HepG2 (cell line): ENCODE measurements at places on chromosomes 7 and 10. TPM values are rescaled to one million over a fixed set of nuclear protein-coding genes. Genes with fewer than 3 reads are reported as not detected.
A peak's percentile ranks its signal among the peaks of the same experiment; 100 is the strongest.

Gene ABCB1
- total RNA-seq: 25.9 and 42.8 TPM in 2 replicates

Gene TLX1
- total RNA-seq: 0.07 TPM in 2 replicates

Gene DENND2A
- total RNA-seq: not detected in 2 replicates

Gene SFRP4
- total RNA-seq: 1.2 and 1.8 TPM in 2 replicates

Gene FANK1
- total RNA-seq: not detected in 2 replicates

Gene LFNG
- 0.44 TPM in 1 of 2 replicates, not detected in the other for total RNA-seq

Gene PSMC2
- 181 and 288 TPM in 2 replicates for total RNA-seq

Gene EPC1
- total RNA-seq: 23.6 and 28.7 TPM in 2 replicates

Gene FBXL13
- total RNA-seq: 0.22 and 0.77 TPM in 2 replicates

Gene SEMA3E
- total RNA-seq: not detected in 2 replicates

Gene CYP26C1
- 0.02 TPM in 1 of 2 replicates, not detected in the other for total RNA-seq

Gene CDK14
- 0.66 and 0.71 TPM in 2 replicates for total RNA-seq

GRCh38 chr7:96327429-96327828 lies 5.5 kb upstream of the SLC25A13 start:
- DNase-seq: peak; percentile 74

DNA sequence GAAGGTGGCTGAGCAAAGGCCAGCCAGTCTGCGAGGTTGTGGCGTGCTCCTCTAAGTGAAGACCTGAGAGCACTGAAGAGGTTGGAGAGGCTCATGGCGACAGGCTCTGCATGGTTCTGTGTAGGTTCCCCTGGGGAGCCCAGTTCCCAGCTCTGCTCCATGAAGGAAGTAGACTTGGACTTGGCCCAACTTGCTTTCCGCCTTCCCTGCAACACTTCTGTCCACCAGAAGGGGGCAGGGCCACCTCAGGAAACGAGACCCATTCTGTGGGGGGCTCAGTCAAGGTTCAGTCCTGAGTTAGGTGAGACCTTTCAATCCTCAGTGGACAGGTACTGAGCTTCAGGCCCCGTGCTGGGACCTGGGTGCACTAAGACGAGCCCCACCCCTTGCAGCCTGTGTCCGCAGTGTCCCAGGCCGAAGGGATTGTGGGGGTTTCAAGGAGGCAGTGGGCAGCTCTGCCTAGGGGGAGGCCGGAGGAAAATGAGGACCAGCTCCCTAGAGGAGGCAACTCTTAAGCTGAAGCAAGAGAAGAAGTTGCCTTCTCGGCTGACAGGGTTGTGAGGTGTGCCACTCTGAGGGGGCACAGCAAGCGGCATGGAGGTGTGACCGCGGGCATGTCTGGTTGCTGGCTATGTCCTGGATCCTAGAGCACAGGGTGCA lies 15.0 kb upstream of the PCBD1 start:
- DNase-seq: peak; percentile 23

- DNase-seq: no peak
These were observed 11.3 kb downstream of the CHCHD3 start for GRCh38 chr7:133070562-133070961.

DNA sequence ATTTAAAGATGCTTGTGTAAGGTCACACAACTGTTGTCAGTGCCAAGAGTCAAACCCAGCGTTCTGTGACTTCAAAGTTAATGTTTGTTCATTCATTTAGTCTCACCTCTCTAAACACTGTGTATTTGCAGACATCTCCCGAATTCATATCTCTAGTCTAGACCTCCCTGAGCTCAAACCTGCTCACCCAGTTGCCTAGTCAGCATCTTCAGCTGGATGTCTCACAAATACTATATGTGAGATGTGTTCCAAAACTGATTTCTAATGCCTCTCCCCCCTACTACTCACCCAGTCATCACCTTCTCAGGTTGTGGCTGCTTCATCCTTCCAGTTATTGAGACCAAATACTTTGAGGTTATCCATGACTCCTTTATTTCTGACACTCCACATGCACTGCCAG lies 91.4 kb downstream of the ST7 start:
- no peak for DNase-seq

- no peak for DNase-seq
These were observed 31.2 kb downstream of the KAT6B start for GRCh38 chr10:74857586-74857985.

DNA sequence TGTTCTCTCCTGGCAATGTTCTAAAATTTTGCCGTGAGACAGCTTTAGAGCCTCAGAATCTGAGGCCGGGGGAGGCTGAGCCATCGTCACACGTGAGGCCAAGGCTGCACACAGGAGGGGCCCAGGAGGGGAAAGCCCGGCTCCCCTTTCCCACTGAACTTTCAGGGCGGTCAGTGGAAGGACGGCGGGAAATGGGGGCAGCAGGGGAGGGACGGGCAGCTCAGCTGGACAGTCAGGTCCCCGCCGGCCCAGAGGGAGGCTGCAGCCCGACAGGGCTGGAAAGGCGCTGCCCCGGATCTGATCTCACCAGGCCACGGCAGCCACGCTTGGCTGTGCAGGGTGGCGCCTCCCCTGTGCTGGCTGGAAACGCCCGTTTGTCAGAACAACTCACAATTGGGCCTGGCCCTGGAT lies 43.3 kb upstream of the ADGRA1 start:
- DNase-seq: no peak

DNA sequence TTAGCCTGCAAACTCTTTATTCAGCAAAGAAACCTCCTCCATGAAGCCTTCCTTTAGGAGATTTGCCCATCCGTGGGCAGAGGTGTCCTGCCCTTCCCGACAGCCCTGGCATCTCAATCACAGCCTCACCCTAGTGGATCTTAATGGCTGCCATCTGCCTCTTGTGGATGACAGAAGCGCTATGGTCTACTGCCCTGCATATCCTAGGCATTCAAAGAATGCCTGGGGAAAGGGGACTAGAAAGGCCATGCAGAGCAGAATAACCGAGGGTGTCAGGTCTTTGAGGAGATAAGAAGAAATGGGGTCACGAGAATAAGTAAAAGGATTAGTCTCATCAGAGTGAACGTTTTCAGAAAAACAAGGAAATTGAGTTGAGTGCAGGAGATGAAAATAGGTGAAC lies 57.7 kb upstream of the SPOCK2 start:
- DNase-seq: no peak

DNA sequence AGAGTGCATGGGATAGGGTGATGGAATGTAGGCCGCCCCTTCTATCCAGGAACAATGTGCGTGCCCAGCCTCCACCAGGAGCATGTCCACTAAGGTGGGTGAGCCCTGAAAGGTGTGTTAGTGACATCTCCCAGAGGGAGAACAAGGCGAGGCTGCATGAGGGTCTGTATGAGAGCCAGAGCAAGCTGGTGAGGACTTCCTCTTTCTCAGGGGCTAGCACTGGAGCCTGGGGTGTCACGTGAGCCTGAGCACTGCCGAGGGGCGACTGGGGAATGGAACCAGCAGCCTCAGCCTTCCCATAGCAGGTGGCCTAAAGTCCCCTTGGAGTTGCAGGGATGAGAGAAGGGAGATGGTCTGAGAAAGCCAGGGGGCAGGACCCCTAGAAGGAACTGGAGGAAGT lies 156.3 kb upstream of the COBL start:
- DNase-seq: no peak

DNA sequence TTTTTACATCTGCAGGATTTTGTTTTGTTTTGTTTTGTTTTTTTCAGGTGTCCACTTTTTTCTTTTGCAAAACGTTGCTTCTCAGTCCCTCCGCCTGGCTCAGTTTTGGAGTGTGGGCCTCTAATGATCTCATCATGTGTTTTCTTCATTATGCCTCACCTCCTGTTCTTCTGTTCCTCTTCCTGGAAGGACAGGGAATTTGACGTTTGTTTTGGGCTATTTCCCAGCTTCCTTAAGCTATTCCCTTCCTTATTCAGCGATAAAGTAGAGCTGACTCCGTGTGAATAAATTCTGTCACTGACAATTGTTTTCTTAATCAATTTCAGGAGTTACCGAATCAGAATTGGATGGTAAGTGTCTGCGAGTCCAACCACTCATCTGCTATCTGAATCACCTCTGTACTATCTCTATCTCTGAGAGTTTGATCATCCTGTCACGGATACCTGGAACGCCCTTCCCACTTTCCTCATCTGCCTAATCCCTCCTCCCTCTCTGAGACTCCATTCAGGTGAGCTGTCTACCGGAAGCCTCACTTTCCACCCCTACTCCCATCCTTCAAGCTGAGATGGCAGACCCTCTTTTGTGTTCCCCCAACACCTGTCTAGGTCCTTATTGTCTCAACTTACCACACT lies 218.4 kb downstream of the GATA3 start:
- DNase-seq: no peak

- DNase-seq: no peak
These were observed 1.3 kb downstream of the SHH start for GRCh38 chr7:155810770-155811559.

GRCh38 chr10:15494850-15495506 lies 123.9 kb upstream of the FAM171A1 start:
- no peak for DNase-seq

- DNase-seq: no peak
These were observed 54.6 kb upstream of the MKI67 start for GRCh38 chr10:128180843-128181242.

- DNase-seq: no peak
These were observed 185.2 kb upstream of the PITRM1 start for GRCh38 chr10:3357737-3358136.

GRCh38 chr7:121339082-121339481 lies 10.3 kb downstream of the WNT16 start:
- DNase-seq: no peak

DNA sequence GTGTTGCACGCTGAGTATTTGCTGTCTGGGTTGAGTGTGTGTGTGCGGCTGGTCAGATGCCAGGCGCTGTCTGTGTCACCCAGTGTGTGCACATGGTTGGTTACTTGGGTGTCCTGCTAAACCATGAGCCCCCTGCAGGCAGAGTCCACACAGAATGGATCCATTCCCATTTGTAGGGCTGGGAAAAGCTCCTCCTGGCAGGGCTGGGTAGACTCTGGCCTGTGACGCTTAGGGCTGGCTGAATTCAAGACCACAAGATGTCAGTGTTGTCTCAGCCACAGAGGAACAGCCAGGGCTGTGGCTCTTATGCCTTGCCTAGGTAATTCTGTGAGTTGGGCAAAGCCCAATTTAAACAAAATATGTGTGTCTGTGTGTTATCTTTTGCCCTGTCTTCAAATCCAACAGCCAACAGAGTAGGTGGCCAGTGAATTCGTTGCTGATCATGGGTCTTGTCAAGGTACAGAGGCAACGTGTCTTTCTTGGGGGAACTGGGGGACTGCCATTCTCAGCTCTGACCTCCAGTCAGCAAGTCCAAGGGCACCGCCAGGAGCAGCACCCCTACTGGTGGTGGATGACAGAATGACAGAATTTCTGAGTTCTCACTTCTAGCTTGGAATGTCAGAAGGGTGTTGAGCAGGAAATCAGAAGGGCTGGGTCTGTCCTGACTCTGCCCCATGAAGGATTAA lies 285.1 kb downstream of the CCSER2 start:
- DNase-seq: peak; percentile 77

GRCh38 chr7:24133691-24134090 lies 150.3 kb upstream of the NPY start:
- no peak for DNase-seq

DNA sequence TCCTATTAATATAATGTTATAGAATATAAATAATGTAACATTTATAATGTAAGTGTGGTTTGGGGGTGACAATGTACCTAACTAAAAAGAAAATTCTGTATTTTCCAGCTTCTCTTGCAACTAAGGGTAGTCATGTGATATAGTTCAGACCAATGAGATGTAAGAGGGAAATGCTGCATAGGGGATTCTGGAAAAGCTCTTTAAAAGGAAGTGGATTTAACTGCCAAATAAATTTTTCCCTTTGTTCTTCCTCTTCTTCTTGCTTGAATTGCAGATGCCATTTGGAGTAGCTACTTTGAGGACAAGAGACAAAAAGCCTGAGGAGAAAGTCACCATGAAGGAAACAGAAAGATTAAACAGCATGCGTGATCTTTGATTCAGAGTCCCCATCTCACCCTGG lies 194.3 kb downstream of the PTEN start:
- no peak for DNase-seq

DNA sequence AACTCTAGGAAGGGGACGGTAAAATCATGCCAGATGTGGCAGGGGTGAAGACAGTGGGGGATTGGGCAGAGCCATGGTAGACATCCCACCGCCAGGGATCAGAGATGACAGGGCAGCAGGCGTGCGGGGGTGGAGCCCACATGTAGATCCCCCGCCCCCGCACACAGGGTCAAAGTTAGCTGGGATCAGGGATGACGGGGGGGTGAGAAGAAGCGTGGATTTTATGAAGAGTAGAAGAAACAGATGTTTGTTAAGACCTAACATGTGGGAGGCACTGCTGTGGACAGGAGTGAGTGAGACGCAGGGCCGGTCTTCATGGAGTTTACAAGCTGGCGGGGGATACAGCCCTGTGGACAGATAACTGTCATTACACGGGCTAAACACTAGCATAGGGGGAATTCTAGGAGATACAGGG lies 154.0 kb upstream of the KLF14 start:
- DNase-seq: no peak

GRCh38 chr7:94160719-94161435 lies 156.7 kb upstream of the BET1 start:
- DNase-seq: no peak

DNA sequence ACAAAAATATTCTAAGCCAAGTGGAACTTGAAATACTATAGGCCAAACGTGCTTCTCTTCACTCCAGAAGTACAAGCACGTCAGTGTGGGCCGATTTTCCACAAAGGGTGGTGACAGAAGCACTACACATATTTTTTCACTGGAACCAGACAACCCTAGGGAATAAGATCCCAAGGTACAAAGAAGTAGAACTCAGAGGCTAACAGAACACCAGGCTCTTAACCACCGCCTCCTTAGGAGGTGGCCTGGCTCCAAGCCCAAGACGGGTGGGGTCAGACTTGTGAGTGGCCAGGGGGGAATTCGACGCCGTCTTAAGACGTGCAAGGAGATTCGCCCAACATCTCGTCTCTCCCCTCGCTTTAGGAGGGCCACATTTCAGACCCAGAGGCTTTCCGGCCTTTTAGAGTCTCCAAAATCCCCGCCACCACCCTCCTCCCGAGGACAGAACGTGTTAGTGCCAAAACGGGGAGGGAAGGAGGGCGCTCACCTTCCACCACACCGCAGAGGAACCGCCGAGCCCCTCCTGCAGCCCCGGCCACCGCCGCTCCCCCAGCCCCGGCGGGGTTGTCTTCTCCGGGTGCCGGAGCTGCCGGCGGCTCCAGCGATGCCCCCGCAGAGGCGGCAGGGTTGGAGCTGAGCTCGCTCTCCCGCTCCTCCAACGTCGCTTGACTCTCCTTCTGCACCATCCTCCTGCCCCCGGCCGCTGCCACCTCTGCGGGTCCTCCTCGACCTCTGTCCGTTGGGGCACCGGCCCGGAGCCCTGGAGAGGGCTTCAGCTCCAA lies 716 bp downstream of the OGA start:
- DNase-seq: no peak
